ENCODE measurements at places on chromosomes 7 and 10.
A peak's percentile ranks its signal among the peaks of the same experiment; 100 is the strongest.

GRCh38 chr7:137847568-137848050, 835 bp upstream of the DGKI start:
- no peak for DNase-seq

DNA sequence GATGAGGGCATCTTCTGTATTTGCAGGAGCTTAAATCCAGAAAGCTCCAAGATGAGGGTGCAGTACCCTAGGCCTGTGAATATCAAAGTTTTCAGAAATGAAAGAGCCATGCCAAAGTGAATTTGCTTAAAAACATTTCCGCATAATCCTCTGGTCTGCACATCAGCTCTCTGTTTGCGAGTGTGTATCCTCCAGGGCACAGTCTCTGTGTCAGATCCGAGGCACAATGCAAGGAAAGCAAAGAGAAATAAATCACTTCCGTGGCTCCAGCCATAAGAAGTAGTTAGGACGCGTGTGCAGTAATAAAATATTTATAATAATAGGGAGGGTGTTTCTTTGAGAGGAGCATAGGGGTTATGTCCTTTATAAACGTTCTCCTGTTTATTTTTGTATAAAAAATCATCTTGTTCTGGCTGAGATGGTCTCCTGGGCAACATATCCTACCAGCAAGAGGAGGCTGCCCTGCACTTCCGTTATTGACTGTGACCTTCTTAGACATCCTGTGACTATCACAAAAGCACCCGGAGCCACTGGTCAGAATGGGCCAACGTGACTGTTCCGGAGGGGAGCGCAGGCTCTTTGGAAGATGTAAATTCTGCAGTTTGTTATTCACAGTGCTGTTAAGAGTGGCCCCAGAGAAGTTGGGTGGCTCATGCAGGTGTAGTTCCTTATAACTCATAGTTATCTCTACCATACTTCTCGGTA, 667.6 kb upstream of the FOXK1 start:
- DNase-seq: no peak

- DNase-seq: no peak
Measured at GRCh38 chr10:51744235-51745000, 45.0 kb upstream of the CSTF2T start.

- no peak for DNase-seq
Measured at GRCh38 chr10:72746426-72747363, 54.8 kb downstream of the MCU start.

- DNase-seq: no peak
Measured at GRCh38 chr7:6542368-6542767, 8.9 kb downstream of the GRID2IP start.

DNA sequence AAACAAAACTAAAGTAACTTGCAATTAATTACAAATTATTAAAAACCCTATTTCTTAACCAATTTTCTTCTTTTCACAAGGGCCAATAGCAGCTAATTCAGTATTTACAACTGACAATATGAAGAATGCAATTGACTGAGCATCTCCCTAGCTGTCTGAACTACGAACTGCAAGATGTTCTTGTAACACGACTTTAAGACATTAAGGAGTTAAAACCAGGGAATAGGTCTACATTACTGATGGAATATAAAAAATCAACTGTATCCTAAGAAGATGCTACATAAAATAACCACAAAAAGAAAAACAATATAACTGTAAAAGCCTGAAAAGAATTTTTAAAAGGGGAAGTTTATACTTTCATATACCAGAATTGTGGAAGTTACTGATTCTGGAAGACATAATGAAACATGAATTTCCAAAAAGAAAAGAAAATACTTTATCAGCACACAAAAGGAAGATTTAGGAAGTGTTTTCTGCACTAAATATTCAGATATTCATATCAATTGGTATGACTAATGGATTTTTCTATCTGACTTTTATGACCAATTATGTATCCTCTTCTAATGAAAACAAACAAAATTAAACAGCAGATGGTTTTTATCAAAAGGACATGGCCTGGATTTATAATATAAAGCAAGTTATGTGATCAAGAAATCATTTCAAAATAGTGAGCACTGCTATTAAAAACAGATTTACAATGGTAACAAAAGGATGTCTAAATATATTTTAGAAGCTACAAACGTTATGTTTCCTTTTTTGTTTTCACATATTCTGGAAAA, 1.6 kb downstream of the GPR22 start:
- no peak for DNase-seq

GRCh38 chr7:104362756-104363155, 34.4 kb downstream of the LHFPL3 start:
- DNase-seq: no peak

GRCh38 chr10:77253147-77253545, 384.5 kb downstream of the KCNMA1 start:
- no peak for DNase-seq

GRCh38 chr7:115701141-115701540, 329.4 kb downstream of the TFEC start:
- no peak for DNase-seq

- DNase-seq: no peak
Measured at GRCh38 chr7:49800031-49800430, 26.6 kb downstream of the VWC2 start.

GRCh38 chr10:96043893-96044715, 721 bp downstream of the CCNJ start:
- DNase-seq: peak; percentile 67

GRCh38 chr7:141156407-141156806, 82.5 kb downstream of the TMEM178B start:
- no peak for DNase-seq

GRCh38 chr10:127266431-127266830, 70.0 kb upstream of the INSYN2A start:
- no peak for DNase-seq

- DNase-seq: no peak
Measured at GRCh38 chr10:63965846-63966245, 444.6 kb downstream of the REEP3 start.

DNA sequence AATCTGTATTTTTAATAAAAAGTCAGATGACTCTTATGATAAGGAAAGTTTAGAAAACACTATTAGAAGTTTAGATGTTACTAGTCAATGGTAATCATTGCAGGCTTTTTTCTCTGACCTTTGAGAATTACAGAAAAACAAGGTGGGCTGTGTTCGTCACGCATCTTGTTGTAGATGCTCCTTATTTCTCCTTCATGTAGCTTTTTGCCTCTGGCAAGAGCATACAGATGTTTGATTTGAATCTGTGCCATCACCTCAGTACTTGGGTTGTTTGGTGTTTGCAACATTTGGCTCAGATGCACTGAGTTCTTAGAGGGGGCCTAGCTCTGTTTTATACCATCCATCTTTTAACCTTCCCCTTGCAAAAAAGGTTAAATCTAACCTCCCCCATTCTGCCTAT, 11.5 kb downstream of the TAS2R16 start:
- DNase-seq: no peak

DNA sequence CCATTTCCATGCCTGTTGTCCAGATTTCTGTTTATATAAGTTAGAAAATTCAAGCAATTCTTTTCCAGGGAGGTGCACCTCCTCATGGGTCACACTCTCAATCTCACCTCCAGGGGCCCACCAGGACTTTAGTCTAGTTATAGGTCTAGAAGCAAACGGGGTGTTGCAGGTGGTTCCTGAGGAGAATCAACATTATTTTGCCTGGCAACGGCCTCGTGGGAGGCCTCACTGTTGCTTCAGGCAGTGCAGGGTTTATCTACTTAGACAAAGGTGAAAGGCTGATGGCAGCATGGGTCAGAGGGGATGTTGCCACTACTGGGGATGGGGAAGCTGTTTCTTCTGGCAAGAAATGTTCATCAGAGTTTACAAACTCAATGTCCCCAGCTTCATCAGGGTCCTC, 56.7 kb upstream of the LRRC18 start:
- no peak for DNase-seq

DNA sequence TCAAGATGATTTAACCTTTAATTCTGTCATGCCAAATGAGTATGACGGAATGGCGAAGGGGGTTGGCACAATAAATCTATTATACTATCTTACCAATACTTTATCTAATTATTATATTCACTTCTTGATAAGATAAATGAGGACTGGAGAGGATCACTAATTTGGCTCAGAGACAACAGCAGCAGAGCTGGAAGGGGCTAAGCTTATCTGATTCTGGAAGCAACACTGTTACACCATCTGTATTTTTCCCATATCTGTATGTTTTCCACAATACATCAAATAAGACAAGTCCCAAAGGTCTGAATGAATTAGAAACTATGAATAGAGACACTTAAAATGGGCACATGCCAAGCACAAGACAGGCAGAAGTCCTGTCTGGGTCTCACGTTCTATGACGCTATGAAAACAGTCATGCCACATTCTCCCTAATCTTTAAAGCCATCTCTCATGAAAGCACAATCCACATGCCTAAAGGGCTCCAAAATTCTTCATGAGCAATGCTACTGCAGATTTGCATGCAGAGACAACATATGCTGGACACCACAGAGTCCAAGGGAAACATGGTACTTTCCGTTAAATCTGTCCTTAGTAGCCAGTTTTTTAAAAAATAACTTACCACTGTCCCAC, 88.3 kb downstream of the SLC25A13 start:
- no peak for DNase-seq

GRCh38 chr7:75040512-75040911, 33.1 kb downstream of the RCC1L start:
- DNase-seq: no peak

DNA sequence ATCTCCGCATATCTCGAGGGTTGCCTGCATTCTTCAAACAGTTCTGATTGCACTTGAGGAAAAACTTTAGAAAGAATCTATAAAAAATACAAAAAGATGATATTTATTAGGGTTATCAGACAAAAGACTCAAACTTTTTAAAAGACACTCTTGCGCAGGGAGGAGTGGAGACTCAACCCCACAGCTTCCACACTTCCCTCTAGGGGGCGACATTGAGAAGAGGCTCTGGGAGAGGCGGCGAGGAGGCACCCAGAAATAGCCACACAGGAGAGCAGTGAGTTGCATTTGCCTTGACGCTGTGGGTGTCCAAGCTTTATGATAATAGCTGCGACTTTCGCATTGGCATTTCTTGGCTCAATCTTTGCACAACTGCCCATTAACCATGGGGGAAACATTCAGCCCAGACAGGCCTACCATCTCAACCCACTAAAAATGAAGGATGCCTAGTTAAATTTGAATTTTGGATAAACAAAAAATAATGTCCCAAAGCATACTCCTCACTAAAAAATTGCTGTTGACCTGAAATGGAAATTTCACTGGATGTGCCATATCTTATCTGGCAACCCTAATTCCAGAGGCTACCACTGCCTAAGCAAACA, 86.2 kb downstream of the EBF3 start:
- DNase-seq: no peak

GRCh38 chr10:103731609-103732270, 123.6 kb downstream of the SH3PXD2A start:
- DNase-seq: no peak

GRCh38 chr7:114312649-114313048, 102.0 kb upstream of the FOXP2 start:
- DNase-seq: no peak

Measured in right atrium auricular region (tissue), 2 donors.